Tibial nerve (tissue), 4 donors: ENCODE measurements at places on chromosomes 12 and 14. TPM values are rescaled to one million over a fixed set of nuclear protein-coding genes. Genes with fewer than 3 reads are reported as not detected.

The MYH6 gene
- not detected for total RNA-seq

The BCAT1 gene
- 17.8 TPM for total RNA-seq

The KRT78 gene
- not detected for total RNA-seq

- H3K4me1 ChIP-seq: no peaks in the 10 kb centered on the region
- peak overlapping the region; percentile 90 for H3K27ac ChIP-seq
- H3K36me3 ChIP-seq: peaks cover 9% of the 10 kb centered on the region
- no peak for DNase-seq
- H3K27me3 ChIP-seq: no peaks in the 10 kb centered on the region
These were observed 32.5 kb downstream of the PSMC1 start for GRCh38 chr14:90288651-90289355.

DNA sequence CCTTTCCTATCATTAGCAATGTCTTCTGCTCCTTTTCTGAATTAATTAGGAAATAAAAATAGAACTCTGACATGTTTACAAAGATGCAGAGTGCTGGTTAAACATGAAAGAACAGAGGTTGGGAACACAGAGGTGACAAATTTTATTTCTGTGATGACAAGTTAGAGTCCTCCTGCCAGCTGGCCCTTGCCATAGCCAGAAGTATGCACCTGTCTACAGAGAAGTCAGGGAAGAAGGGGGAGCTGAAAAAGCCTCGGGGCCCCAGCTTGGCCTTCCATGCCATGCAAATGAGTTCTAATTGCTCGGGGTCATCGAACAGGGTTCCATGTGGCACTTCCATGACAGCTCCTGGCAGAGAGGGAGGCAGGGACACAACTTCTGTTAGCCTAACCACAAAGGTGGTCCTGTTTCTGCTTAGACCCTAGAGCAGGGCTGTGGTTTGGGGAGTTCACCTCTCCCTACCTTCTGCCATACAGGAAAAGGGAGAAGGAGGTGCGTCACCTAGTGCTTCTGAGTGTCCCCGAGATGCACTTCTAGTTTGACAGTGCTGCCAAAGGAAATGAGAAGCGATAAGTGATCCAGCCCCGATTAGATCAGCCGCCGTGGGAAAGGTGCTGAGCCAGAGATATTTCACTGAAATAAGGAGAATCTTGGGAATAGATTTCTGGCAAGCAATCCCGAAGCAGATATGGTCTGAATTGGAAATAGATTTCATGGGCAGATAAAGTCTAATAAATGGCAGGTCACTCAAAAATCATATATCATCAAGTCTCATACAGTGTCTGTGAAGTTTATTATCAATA, 155.8 kb upstream of the FOXN3 start:
- no peaks in the 10 kb centered on the region for H3K27me3 ChIP-seq
- no peak overlapping the region for H3K4me3 ChIP-seq

DNA sequence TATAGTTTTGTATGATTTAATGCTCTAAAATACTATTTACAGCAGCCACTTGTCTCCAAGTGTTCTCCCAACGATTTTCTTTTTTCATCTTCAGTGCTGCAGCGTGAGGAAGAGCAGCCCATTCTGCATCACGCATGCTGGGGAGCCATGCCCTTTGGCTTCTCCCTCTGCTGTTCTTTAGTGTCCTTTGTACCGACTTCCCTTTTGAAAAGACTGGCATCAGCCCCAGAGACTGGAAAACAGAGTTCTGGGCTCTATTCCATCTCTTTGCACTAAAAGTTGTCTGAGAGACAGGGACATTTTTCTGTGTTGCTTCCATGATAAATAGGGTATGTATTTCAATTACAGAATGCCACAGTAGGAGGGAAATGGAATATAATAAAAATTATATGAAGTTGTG, 105.1 kb downstream of the RERG start:
- no peak overlapping the region for H3K4me3 ChIP-seq
- no peak for DNase-seq
- no peaks in the 10 kb centered on the region for H3K36me3 ChIP-seq
- H3K27ac ChIP-seq: no peak overlapping the region
- H3K4me1 ChIP-seq: peaks cover 12% of the 10 kb centered on the region

DNA sequence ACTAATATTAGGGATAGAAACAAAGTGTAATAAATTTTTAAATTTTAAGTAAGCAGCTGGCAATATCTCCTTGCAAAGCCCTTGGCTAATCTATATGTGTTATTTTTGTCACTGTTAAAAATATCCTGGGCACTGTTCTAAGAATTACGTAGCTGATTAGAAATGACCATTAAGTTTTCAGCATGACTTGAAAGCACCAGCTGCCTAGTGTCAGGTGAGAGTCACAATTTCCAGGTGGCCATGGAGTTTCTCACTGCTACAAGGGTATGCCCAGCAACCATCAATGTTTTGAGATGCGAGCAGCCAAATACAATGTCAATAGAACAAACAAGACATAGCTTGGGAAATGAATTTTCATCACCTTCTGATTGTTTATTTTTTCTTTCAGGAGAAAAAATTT, 23.3 kb upstream of the GYS2 start:
- no peak overlapping the region for H3K27ac ChIP-seq
- H3K4me3 ChIP-seq: no peak overlapping the region
- no peaks in the 10 kb centered on the region for H3K4me1 ChIP-seq
- no peak for DNase-seq
- peaks cover 25% of the 10 kb centered on the region for H3K36me3 ChIP-seq

DNA sequence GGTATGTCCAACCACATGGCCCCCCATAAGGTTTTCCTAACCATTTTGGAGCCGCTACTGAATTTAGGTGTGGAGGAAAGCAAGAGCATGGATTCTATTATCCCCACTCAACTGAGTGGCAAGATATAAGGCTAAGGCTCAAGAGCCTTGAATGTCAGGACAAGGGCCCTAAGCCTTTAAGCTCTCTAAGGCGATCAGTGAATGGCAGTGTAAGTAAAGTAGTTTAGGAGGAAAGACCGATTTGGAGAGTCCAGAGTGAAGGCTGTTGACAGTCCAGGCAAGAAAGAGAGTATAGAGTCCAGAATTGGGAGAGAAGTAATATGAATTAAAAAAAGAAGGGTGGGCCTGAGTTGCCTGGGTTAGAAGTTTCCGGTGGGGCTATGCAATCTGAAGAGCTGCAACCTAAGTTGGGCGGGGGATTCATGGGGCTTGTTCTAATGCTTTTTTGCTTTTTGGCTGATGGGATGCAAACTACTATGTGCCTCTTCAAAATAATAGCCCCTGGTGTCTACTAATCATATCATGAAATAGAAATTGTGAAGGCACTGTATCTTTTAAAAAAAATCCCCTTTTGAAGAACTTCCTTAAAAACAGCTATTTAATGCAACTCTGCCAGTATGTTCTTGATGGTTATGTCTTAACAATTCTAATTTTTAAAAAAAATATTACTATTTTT, at the start of gene SPIC:
SPIC (plus strand) TSS at position 626 of the 676 bp plus-strand sequence. CDS start 1,569 bp downstream, outside the sequence.
- H3K36me3 ChIP-seq: no peaks in the 10 kb centered on the region
- no peaks in the 10 kb centered on the region for H3K27me3 ChIP-seq
- H3K4me1 ChIP-seq: no peaks in the 10 kb centered on the region
- H3K4me3 ChIP-seq: no peak within 1 kb of the TSS

DNA sequence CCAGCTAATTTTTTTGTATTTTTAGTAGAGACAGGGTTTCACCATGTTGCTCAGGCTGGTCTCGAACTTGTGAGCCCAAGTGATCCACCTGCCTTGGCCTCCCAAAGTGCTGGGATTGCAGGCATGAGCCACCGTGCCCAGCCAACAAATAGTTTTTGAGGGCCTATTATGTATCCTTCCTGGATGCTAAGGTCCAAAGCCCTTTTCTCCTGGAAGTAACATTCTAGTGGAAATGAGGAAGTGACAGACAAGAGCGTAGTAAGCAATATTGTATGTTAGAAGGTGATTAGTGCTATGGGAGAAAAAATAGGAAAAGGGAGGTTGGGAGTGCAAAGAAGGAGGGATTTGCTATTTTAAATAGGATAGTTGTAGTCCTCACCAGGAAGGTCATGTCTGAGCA, 9.0 kb upstream of the CGRRF1 start:
- H3K27me3 ChIP-seq: no peaks in the 10 kb centered on the region
- DNase-seq: no peak
- no peaks in the 10 kb centered on the region for H3K36me3 ChIP-seq
- H3K27ac ChIP-seq: no peak overlapping the region
